ENCODE measurements at places on chromosomes 1 and 21.

DNA sequence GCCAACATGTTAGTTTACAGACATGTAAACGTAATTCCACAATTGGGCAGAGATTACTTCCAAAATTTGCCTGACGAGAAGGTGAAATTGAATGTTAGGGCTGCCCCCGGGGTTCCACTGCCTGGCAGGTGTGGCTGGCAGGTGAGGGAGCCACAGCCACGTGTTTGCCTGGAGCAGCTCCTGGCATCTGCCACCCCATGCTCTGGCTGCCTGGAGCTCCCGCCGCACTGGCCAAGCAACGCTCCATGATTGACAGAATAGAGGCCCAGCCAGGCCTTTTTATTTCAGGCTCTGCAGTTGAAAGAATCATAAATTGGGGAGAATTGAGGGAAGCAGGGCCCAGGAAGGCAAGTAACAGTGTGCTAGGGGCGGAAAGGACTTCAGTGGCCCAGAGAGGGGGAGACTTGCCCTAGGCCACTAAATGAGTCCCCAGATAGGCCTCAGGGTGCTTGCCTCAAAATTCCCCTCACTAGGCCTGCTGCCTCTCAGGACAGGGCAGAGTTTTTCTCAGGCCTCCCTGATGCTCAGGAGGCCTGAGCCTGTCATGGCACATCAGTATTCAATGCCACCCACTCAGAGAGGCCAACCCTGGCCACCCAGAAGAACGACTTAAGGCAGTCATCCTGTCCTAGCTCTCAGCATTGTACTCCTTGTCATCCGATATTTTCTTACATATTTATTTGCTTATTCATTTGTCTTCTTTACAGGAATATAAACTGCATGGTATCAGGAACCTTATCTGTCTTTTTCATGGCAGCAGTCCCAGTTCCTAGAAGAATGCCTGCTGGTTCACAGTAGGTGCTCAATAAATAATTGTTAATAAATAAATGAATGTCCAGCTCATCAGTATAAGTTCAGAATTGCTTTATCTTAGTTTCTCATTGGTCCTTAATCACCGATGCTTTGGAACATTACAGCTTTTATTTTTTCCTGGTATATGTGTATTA lies 16.6 kb upstream of the S1PR1 start:
- DNase-seq = no peak

GRCh38 chr21:40846587-40847411 lies at the start of gene DSCAM:
Gene DSCAM, minus strand, starts transcription at chr21:40847158. Its CDS starts 497 bp downstream, at chr21:40846661.
- no peak for DNase-seq

DNA sequence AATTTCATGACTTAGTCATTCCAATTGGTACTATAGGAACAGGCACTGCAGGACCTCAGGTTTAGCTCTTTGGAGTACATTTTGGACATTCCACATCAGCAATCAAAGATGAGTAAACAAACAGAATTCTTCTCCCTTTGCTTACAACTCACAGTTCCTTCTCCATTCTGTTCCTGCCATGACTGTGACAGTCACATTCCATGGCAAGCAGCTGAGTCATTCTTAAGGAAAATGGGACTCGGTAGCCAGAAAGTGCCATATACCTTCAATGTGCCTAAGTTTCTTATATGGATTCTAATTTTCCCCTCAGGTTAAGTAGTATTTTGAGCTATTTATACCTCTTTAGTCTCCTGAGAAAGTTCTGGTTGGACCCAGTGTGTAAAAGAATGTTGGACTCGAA lies 25.6 kb downstream of the CRCT1 start:
- DNase-seq = no peak

DNA sequence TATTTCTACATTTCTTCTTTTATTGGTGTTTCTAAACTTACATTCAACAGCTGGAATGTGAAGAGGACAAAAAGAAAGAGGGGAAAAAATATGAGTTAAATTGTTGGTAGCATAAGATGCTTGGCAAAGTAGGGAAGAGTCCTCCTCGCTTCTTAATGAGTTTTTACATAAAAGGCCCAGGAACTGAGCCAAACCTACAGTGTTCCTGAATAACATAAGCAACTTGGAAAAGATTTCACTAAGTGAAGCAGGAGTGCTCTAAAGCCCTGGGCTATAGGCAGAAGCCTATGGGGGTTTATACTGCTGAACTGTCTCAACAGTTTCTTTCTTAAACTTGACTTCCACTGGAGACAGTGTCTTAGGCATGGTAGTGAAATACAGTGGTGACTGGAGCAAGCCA lies 115.0 kb upstream of the USP25 start:
- DNase-seq = no peak

DNA sequence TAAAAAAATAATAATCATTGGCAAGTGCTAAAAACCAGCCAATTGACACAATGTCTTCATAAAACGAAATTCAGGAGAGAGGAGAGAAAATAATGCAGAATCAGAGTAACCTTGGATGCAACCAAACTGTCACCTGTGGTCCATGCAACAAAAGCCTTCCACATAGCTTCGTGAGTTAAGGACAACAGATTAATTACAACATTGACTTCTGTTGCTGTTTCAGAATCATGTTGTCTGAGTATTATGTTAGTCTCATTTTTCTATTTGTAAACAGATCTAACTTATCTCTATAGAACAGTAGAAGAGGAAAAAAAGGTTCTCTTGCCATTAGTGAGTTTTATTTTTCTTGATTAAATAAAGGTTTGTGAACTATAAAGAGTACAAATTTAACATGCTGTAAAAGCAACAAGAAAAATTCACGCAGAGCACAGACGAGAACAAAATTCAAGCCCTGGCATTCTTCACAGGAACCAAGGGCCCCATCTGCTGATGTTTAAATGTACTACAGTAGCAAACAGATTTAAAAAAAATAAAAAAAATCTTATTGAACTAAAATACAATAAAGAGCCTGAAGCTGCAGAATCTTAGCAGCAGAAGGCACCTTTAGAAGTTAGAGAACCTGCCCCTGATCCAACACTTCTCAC lies 381.1 kb upstream of the PKN2 start:
- DNase-seq = no peak

DNA sequence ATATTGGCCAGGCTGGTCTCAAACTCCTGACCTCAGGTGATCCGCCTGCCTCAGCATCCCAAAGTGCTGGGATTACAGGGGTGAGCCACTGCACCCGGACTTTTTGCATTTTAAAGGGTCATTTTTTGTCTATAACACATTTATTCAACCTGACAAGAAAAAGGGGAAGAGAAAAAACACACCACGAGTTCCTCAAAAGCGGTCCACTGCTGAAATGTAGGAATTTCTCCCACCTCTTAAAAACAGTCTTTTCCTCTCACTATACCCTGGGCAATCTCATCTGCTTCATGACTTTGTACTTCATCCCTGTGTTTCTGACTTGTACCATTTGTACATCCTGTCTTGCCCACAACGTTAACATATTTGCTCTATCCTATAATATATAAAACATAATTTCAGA lies 413.3 kb upstream of the PTBP2 start:
- DNase-seq = no peak

DNA sequence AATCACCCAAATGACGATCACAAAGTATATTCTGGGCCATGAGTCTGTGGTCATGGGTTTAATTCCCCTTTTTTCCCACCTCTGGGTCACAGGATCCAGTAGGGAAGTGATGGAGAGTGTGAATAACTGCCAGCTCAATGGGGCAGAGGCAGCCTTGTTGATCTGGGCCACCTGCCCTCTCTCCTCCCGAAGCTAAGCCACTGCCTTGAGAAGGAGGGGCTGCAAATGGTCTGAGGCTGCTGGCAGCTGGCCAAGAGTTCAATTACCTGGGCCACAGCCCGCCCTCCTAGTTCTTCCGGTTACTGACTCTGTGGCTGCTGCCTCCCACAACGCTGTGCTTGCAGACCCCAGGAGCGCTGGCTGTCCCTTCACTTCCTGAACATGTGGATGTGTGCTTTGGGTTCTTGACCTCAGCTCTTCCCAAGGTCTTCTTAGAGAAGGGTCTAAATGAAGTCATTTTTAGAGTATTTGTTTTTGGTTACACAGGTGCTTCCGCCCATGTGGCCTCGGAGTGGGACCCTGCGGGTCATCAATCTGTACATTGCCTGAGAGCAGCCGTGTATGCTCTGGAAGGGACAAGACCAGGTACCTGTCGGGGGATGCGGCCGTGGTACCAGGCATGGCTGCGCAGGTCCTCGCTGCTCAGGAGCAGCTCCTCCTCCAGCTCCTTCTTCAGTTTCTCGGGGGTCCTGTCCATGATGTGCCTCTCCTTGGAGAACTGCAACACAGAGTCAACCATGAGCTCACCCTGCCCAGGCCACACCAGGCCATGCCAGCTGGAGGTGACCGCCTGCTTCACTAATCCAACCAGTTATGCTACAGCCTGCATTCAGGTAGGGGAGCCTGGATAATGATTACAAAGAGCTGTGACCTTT lies 89.7 kb downstream of the BCAR3 start:
- DNase-seq = no peak

DNA sequence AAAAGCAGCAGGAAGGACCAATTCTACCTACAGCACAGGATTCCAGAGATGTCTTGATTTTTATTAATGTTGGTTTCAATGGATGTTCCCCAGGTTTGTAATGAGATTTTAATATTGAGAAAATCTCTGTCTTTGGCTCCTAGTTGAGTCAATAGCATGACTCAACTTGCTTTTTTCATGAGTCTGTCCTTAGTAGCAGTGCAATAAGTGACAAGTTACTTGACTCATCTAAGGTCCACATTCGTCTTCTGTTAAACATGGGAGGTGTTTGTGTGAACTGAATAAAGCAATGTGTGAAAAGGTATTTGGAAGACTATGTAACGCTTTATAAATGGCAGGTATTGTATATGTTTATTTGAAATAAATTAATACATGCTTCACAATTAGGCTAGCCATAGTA lies 645.0 kb upstream of the PTBP2 start:
- DNase-seq = no peak

- no peak for DNase-seq
These were observed 13.0 kb upstream of the SLC6A9 start for GRCh38 chr1:44044071-44044801.

GRCh38 chr1:105416261-105416660 lies 1640.2 kb upstream of the PRMT6 start:
- no peak for DNase-seq

GRCh38 chr21:16125274-16125673 lies 395.5 kb downstream of the USP25 start:
- no peak for DNase-seq

DNA sequence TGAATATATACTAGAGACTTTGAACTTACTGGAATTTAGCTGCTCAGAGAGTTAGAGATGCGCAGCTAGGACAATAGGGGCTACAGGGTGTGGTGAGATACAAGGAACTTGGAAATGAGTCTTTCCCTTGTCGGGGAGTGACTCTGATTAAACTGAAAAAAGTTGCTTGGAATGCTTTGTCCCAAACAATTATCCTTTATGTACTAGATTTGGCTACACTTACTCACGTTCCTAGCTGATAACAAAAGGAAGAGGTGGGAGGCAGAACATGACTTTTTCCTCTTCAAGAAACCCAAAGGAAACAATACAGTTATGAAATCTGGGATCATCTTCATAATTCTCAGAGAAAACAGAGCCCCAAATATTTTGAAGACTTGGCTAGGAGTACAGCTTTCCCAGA lies 6.9 kb upstream of the CGN start:
- DNase-seq = no peak

DNA sequence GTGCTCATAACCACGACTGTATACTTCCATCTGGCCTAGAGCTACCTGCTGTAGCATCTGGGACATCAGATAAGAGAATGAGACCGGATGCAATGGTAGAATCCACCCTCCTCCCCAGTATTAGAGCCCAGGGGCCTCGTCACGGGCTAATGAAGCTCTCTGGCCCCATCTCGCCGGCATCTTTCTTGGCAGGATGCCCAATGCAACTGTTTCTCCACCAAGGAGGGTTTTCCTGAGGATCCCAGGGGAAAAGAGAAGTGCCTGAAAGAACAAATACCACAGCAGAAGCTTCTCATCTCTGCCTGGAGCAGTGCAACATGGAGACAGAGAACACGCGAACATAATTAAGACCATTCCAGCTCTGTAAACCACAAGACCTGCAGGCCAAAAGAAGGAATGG lies 80.0 kb downstream of the VWA5B1 start:
- DNase-seq = no peak

DNA sequence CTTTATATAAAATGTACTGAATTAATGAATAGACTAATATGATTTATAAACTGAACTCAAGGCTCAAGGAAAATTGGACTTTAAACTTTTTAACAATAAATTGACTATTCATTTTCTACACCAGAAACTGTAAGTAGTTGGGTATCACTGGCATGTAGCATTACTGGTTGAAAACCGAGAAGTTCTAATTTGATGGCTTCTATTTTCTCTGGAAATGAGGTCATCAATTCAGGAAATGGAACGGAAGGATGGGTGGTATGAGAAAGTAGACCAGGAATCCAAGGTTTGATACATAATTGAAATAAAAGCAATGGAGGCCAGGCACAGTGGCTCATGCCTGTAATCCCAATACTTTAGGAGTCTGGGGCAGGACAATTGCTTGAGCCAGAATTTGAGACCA lies 50.4 kb downstream of the RERE start:
- DNase-seq = no peak

DNA sequence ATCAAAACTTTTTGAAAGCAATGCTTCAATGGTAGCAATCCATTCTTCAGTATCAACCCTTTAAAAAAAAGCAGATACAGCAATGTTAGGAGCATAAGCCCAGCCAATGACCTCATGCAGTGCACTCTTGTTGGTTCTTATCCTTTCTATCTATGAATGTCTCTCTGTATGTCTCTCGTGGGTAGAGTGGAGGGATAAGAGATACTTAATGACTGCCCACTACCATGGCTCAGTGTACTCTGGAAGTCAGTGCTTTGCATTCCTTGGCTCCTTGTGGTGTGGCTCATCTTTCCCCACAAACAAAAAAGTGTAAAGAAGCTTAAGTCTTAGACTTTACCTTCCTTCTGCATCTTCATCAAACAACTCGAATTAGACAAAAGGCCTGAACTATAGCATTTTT lies 50.3 kb downstream of the PCSK9 start:
- DNase-seq = no peak

DNA sequence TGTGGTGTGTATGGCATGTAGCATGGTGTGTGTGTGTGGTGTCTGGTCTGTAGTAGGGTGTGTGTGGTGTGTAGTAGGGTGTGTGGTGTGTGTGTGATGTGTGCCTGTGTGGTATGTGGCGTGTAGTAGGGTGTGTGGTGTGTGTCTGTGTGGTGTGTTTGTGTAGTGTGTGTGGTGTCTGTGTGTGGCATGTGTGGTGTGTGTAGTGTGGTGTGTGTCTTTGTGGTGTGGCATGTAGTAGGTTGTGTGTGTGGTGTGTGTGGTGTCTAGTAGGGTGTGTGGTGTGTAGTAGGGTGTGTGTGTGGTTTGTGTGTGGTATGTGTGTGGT lies 85.5 kb downstream of the SYT2 start:
- DNase-seq = no peak

GRCh38 chr1:225461533-225462428 lies 33.9 kb upstream of the LBR start:
- no peak for DNase-seq

DNA sequence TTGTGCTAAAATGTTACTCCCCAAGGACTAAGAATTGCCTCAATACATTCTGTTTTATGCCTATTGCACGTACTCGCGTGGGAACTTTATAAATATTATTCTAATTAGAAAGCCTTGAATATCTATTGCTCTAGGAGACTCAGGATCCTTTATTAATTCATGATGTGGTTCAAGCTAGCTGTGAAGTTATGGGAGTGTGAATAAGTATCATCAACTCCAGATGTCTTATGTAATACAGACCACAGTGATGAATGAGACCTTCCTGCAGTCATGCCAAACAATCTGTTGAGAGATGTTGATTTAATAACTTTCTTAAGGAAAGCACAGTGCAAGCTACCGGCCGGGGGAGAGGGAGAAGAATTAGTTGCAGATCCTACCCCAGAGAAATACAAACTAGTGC lies 519.2 kb upstream of the ZP4 start:
- DNase-seq = no peak

Data from activated T-helper 1 cell treated with anti-CD3 and anti-CD28 coated beads, Interleukin-2, amount 50 U/mL, for 16 hours (primary cell).